ENCODE measurements at places on chromosomes 5 and 9. TPM values are rescaled to one million over a fixed set of nuclear protein-coding genes. Genes with fewer than 3 reads are reported as not detected.

CAMSAP1 gene
- 25.2 TPM for total RNA-seq

BARHL1 gene
- not detected for total RNA-seq

PCDHGA2 gene
- total RNA-seq: 0.07 TPM

WNT8A gene
- not detected for total RNA-seq

SEMA4D gene
- 399 TPM for total RNA-seq

TMC1 gene
- total RNA-seq: 0.27 TPM

TPD52L3 gene
- not detected for total RNA-seq

SPINK6 gene
- total RNA-seq: not detected

PRRC1 gene
- 55.6 TPM for total RNA-seq

NMUR2 gene
- not detected for total RNA-seq

EFNA5 gene
- not detected for total RNA-seq

ELOVL7 gene
- 0.93 TPM for total RNA-seq

BOD1 gene
- 19.1 TPM for total RNA-seq

RASEF gene
- total RNA-seq: not detected

SET gene
- total RNA-seq: 448 TPM

PCDHB4 gene
- total RNA-seq: not detected

ROR2 gene
- 6.6 TPM for total RNA-seq

ZNF879 gene
- 3.4 TPM for total RNA-seq

SNAPC3 gene
- total RNA-seq: 36.7 TPM

PCDHGB2 gene
- 1.0 TPM for total RNA-seq

CNTNAP3B gene
- total RNA-seq: not detected

PCDHGB3 gene
- total RNA-seq: 0.88 TPM

SHISAL2B gene
- not detected for total RNA-seq

RABGAP1 gene
- total RNA-seq: 38.1 TPM

PCDHGA6 gene
- total RNA-seq: 0.80 TPM

FLT4 gene
- 0.32 TPM for total RNA-seq

PFDN1 gene
- 57.5 TPM for total RNA-seq

EEIG1 gene
- total RNA-seq: 175 TPM

HSD17B4 gene
- 95.9 TPM for total RNA-seq

TMEM252 gene
- not detected for total RNA-seq

SLIT3 gene
- not detected for total RNA-seq

TXNDC8 gene
- not detected for total RNA-seq

Measured in T-helper 1 cell treated with Interleukin-12 subunit alpha and Interleukin-12 subunit beta and Interleukin-4 antibody, amounts not matched to agents 30 ng/mL and 1 ng/mL, for 36 hours (primary cell).